ENCODE measurements at places on chromosomes 1 and 21.

DNA sequence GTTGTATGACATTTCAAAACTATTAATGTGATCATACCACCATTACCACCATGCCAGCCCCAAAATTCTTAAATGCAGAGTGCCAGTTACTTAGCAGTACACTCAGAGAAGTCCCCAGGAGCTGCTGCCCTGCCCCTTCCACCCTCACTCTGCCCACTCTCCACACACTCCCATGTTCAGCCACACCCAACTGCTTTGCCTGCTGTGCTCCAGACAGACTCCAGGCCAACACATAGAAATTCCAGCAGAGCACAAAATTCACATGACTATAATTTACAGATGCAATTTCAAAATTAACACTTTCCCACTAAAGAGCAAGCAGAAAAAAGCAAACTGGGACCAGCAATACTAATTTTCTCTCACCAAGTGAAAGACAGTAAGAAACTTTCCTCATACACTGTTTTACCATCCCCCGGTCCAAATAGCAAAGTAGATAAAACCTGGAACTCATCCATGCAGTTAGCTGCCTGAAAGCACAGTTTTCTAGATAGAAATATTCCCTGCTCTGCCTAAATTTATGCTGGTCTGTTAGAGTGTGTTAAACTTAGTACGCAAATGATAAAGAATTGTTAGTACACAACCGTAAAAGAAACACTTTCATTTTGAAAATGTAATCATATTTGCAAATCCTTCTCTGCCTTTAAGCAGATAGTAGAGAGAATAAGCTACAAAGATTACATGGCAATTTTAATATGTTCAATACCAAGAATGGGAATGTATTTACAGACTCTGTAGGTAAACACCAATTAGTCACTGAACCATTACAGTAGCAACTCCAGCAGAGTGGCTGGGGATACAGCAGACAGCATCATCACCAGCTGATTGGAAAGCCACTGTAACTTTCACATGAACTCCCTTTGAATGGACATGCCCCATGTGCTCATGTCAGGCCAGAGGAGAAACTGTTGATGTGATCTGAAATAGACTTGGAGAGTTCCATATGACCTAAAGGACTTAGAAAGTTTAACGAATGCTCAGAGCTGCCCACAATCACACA is 176.5 kb downstream of the VAV3 start:
- H3K36me3 ChIP-seq: no peaks in the 10 kb centered on the region
- H3K4me1 ChIP-seq: peaks cover 85% of the 10 kb centered on the region
- peak overlapping the region; percentile 39 for H3K4me3 ChIP-seq
- no peaks in the 10 kb centered on the region for H3K27me3 ChIP-seq
- H3K27ac ChIP-seq: peak overlapping the region; percentile 68

DNA sequence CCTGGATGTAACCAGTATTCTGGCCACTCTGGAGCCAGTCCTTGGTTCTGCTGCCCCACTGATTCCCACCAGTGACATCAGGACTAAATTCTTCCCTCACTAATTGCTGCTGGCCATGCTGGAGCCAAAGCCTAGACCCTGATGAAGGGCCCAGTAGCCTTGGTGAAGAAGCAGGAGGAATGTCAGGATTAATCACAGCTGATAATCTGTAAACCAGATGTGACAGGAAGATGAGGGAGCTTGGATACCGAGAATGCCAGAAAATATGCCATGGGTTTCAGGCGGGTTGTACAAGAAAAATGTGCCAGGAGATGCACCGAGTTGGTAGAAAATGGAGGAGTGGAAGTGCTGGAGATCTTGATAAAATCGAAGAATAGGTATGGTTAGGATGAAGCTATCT is 119.0 kb upstream of the PPP2R5A start:
- peaks cover 5% of the 10 kb centered on the region for H3K4me1 ChIP-seq
- H3K27ac ChIP-seq: no peak overlapping the region
- H3K36me3 ChIP-seq: no peaks in the 10 kb centered on the region
- DNase-seq: no peak
- H3K4me3 ChIP-seq: no peak overlapping the region

DNA sequence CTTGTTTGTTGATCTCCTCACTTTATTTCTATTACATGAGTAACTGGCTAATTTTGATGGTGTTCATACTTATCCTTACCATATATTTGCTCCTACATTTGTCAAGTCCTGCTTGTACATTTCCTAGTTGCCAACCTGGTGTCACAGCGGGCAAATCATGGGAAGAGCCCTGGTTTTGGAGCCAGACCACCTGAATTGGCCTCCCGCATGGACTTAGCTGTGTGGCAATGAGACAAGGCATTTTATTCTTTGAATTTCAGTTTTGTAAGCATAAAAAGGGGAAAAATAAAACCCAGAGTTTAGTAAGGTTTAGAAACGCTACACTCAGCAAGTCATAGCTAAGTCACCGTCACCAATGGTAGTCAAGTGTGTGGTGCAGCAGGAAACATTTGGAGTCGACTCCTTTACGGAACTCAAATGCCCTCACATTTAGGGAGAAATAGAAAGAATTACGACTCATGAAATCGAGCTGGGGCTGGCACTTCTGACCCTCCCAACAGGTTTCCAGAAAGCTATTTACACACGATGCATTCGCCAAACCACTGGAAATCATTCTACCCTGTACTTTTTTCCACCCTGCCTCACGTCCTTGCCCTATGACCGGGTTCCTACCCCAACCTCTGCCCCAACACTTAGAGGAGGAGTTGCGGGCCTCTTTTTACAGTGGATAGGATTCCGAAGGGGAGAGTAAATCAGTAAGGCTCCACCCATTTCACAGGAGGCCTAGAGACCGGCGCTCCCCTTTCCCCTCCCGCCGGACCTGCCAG is 492 bp upstream of the PGM1 start:
- peaks cover 8% of the 10 kb centered on the region for H3K36me3 ChIP-seq
- no peaks in the 10 kb centered on the region for H3K27me3 ChIP-seq
- H3K4me3 ChIP-seq: peak overlapping the region; percentile 97

- H3K27ac ChIP-seq: peak overlapping the region; percentile 30
- no peak overlapping the region for H3K4me3 ChIP-seq
- H3K36me3 ChIP-seq: peaks cover 50% of the 10 kb centered on the region
- no peak for DNase-seq
- no peaks in the 10 kb centered on the region for H3K27me3 ChIP-seq
Measured at GRCh38 chr21:46515109-46515508, 56.4 kb downstream of the DIP2A start.

DNA sequence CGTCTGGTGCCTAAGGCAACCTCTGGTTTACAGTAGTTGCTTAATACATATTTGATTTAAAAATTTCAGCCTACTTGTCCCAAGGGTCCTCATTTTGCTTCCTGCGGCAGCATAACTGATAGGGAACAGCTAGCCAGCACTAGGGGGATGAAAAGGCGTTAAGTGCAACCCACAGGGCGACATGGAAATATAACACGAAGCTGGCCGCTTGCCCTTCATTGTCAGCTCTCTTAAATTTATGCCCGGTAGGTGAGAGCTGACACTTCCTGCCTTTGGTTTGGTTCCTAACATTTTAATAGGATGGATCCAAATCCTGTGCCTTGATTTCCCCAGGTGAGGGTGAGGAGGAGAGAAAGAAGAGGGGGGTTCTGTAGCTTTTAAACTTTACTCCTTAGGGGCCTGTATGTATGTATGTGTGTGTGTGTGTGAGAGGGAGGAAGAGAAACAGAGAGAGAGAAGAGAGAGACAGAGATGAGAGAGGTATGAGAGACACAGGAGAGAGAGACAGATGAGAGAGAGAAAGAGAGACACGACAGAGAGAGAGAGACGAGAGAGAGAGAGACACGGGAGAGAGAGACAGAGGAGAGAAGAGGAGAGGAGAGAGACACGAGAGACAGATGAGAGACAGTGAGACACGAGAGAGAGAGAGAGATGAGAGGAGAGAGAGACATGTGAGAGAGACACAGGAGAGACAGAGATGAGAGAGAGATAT is 938 bp upstream of the ACTN2 start:
- H3K27ac ChIP-seq: no peak overlapping the region
- no peaks in the 10 kb centered on the region for H3K36me3 ChIP-seq
- H3K4me1 ChIP-seq: peaks cover 19% of the 10 kb centered on the region
- peak overlapping the region; percentile 66 for H3K4me3 ChIP-seq
- DNase-seq: no peak
- H3K27me3 ChIP-seq: peaks cover 46% of the 10 kb centered on the region

DNA sequence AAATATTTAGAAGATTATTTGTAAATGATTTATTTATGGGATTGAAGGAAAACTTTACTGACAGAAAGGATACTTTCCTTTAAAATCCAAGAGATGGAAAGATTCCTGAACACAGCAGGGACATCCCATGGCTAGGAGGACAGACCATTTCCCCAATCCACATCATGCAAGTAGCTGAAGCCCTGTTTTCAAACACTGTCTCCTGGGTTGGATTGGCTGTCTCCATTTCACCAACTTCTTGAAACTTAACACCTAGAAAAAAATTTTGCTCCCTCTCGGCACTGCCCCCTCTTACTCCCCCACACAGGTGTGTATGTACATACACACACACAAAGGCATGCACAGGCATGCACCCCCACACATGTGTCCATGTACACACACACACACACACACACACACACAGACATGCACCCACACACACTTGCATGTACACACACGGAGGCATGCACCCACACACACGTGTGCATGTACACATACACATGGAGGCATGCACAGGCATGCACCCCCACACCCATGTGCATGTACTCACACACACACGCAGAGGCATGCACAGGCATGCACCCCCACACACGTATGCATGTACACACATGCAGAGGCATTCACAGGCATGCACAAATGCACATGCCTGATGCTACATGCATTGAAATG is 320.0 kb downstream of the CHRM3 start:
- H3K36me3 ChIP-seq: no peaks in the 10 kb centered on the region
- no peaks in the 10 kb centered on the region for H3K4me1 ChIP-seq
- H3K27me3 ChIP-seq: no peaks in the 10 kb centered on the region
- no peak overlapping the region for H3K27ac ChIP-seq
- H3K4me3 ChIP-seq: no peak overlapping the region

DNA sequence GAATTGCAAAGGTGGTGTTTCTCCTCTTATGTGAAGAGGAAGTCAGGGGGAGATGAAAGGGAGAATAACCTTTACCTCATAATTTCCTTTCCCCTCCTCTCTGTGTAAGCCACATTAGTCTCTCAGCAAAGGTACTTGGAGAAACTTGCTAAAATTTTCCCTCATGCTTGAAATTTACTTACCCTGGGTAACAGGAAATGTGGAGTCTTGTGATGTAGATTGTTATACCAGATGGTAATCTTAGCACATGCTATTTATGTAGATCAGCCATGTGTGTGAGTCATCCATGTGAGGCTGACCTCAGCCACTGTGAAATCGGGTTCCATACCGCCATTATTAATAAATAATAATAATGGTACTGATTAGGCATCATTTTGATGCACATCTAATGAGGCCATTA is 128.4 kb downstream of the TGFB2 start:
- H3K27me3 ChIP-seq: no peaks in the 10 kb centered on the region
- peaks cover 46% of the 10 kb centered on the region for H3K4me1 ChIP-seq
- peak overlapping the region; percentile 9 for H3K4me3 ChIP-seq
- no peaks in the 10 kb centered on the region for H3K36me3 ChIP-seq
- peak overlapping the region; percentile 83 for H3K27ac ChIP-seq

- DNase-seq: no peak
- H3K27ac ChIP-seq: no peak overlapping the region
- no peaks in the 10 kb centered on the region for H3K36me3 ChIP-seq
- H3K4me1 ChIP-seq: no peaks in the 10 kb centered on the region
Measured at GRCh38 chr1:22584001-22584562, 20.8 kb downstream of the EPHA8 start.

GRCh38 chr1:247334378-247335133 is 2.9 kb upstream of the ZNF496 start:
- H3K4me1 ChIP-seq: peaks cover 20% of the 10 kb centered on the region
- no peaks in the 10 kb centered on the region for H3K27me3 ChIP-seq
- DNase-seq: no peak
- H3K36me3 ChIP-seq: no peaks in the 10 kb centered on the region

- no peaks in the 10 kb centered on the region for H3K27me3 ChIP-seq
- no peak for DNase-seq
- no peak overlapping the region for H3K4me3 ChIP-seq
- no peaks in the 10 kb centered on the region for H3K36me3 ChIP-seq
- H3K27ac ChIP-seq: no peak overlapping the region
- peaks cover 3% of the 10 kb centered on the region for H3K4me1 ChIP-seq
Measured at GRCh38 chr1:79792219-79792930, 785.8 kb upstream of the ADGRL4 start.

- H3K36me3 ChIP-seq: no peaks in the 10 kb centered on the region
- no peak overlapping the region for H3K4me3 ChIP-seq
- DNase-seq: no peak
- H3K27ac ChIP-seq: no peak overlapping the region
Measured at GRCh38 chr1:228913626-228914414, 178.5 kb downstream of the RHOU start.

DNA sequence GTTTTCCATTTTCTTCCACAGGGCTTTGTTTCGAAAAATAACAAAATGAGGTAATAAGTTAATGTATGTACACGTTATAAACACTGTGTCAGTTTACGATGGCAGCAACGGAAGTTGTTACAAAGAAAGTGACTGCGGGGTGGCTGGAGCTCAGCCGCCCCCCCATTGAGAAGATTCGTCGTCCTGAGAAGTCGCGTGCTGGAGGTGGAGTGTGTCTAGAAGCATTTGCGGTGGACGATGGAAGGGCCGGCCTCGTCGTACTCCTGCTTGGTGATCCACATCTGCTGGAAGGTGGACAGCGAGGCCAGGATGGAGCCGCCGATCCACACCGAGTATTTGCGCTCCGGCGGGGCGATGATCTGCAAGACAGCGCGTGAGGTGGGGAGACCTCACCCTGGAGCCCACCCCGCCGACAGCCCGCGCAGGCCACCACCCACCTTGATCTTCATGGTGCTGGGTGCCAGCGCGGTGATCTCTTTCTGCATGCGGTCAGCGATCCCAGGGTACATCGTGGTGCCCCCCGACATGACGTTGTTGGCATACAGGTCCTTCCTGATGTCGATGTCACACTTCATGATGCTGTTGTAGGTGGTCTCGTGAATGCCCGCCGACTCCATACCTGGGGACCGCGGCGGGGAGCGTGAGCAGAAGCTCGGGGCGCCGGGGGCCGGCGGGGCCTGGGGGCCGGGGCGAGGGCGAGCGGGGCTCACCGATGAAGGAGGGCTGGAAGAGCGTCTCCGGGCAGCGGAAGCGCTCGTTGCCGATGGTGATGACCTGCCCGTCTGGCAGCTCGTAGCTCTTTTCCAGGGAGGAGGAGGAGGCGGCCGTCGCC is 2.4 kb downstream of the ACTA1 start:
- peaks cover 18% of the 10 kb centered on the region for H3K4me1 ChIP-seq
- no peak for DNase-seq
- peak overlapping the region; percentile 77 for H3K4me3 ChIP-seq

- no peak for DNase-seq
- no peaks in the 10 kb centered on the region for H3K27me3 ChIP-seq
- H3K4me3 ChIP-seq: no peak overlapping the region
- H3K36me3 ChIP-seq: no peaks in the 10 kb centered on the region
- no peaks in the 10 kb centered on the region for H3K4me1 ChIP-seq
Measured at GRCh38 chr21:18493422-18493821, 89.8 kb upstream of the TMPRSS15 start.

- DNase-seq: no peak
- H3K27me3 ChIP-seq: no peaks in the 10 kb centered on the region
Measured at GRCh38 chr1:232487236-232487635, 142.7 kb downstream of the SIPA1L2 start.

- H3K27me3 ChIP-seq: no peaks in the 10 kb centered on the region
- no peak overlapping the region for H3K4me3 ChIP-seq
- no peak for DNase-seq
- peaks cover 31% of the 10 kb centered on the region for H3K4me1 ChIP-seq
Measured at GRCh38 chr1:59046134-59046533, 250.8 kb upstream of the FGGY start.
